ENCODE measurements at places on chromosomes 16 and 17.

GRCh38 chr17:28745786-28746411 is 2.1 kb downstream of the TRAF4 start:
- no peak for DNase-seq

DNA sequence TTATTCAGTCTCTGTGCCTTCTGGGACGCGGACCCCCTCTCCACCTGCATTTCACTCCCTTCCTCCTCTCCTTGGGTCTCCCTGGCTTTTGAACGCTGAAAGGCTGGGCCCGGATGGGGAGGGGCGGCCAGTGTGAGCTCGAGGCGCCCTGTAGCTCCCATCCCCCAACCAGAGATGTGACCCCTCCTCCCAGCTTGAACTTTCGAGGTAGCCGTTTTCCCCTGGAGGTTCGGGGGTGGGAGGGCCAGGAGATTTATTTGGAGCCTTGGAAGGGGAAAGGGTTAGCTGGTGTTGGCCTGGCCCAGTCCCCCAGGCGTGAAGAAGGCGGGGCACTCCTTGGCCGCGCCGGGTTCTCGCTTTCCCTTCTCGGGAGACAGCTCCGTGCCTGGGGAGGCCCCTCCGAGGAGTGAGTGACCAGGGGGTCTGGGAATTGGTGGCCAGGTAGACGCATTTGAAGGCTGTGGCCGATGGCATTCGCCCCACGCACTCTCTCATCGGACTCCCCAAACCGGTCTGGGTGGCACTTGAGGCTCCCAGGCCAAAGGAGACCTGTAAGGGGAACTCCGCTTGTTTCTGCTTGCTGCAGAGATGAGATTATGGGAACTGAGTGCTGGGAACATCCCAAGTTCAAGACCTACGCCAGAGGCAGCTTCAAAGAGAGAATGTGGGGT is 942 bp downstream of the LDAF1 start:
- no peak for DNase-seq

DNA sequence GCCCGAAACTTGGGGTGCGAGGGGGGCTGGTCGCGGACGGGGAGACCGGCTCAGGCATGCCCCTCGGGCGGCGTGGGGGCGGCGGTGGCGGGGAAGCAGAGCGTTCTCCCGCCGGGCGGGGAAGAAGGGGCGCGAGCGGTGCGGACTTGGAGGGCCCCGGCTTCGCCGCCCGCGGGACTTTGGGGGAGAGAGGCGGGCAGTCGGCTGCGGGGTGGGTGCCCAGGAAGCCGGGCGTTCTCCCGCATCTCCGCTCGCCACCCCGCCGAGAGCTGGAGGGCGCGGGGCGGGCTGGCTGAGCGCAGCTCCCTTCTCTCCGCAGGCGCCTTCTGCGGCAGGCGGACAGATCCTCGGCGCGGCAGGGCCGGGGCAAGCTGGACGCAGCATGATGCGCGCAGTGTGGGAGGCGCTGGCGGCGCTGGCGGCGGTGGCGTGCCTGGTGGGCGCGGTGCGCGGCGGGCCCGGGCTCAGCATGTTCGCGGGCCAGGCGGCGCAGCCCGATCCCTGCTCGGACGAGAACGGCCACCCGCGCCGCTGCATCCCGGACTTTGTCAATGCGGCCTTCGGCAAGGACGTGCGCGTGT is 772 bp downstream of the NTN1 start:
- no peak for DNase-seq

- DNase-seq = no peak
These were observed 39.2 kb downstream of the NT5M start for GRCh38 chr17:17342242-17342945.

GRCh38 chr16:53043428-53043831 is 9.3 kb downstream of the CHD9NB start:
- no peak for DNase-seq

- DNase-seq = no peak
These were observed 154.7 kb downstream of the GRIN2A start for GRCh38 chr16:10027553-10027952.

DNA sequence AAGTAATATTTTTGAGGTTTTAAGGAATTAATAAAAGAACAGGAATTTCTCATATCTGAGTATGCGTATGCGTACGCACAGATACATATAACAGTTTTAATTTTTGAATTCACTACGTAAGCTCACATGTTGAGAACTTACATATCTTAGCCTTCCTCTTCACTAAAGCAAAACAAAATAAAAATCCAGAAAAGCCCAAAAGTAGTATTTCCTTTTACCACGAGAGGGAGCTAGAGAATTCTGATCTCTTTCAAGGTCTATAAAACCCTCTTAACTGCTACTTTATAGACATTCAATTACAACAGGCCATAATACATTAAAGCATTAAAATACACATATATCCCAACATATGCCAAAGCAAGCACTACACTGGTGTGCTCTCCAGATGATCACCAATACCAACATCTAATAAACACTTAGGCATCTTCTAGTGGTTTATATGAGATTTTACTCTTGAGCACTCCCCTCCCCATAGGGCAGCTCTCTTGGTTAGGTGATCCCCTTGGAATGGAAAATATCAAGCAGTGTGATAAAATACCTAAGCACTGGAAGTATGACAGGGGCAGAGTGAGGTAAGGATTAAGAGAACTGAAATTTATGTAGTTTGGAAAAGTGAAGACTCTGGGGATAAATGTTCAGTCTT is 94.0 kb downstream of the SKAP1 start:
- DNase-seq = peak; percentile 88
